ENCODE measurements at places on chromosomes 12 and 14.

DNA sequence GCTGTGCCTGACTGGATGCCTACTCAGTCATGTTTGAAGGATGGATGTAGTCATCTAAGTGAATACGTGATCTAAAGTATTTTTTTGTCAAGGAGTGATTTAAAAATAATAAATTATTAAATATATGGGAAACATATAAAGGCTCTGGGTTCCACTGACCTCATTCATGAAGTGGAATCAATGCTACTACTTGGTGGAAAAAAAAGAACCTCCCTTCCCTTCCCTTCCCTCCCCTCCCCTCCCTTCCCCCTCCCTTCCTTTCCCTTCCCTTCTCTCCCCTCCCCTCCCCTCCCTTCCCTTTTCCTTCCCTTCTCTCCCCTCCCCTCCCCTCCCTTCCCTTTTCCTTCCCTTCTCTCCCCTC lies 162.7 kb downstream of the ESRRB start:
- no peak for DNase-seq

GRCh38 chr12:53729644-53730043 lies 2.4 kb upstream of the CALCOCO1 start:
- DNase-seq, result no peak

DNA sequence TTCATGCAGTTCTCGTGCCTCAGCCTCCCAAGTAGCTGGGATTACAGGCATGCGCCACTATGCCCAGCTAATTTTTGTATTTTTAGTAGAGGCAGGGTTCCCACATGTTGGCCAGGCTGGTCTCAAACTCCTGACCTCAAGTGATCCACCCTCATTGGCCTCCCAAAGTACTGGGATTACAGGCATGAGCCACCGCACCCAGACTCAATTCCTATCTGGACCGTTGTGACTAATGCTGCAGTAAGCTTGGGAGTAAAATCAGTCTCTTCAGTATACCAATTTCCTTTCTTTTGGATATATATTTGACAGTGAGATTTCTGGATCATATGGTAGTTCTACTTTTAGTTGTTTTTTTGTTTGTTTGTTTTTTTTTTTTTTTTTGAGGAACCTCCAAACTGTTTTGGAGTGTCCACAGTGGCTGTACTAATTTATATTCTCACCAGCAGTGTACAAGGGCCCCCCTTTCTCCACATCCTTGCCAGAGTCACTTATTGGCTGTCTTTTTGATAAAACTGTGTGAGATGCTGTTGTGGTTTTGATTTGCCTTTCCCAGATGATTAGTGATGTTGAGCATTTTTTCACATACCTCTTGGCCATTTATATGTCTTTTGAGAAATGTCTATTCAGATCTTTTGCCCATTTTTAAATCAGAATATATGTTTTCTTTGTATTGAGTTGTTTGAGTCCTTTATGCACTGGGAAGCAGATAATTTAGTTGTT lies 37.3 kb upstream of the EVL start:
- no peak for DNase-seq

GRCh38 chr12:70449074-70449752 lies 83.1 kb downstream of the KCNMB4 start:
- DNase-seq, result no peak

- no peak for DNase-seq
Measured at GRCh38 chr14:34368115-34368970, 93.7 kb downstream of the SPTSSA start.

- DNase-seq, result no peak
Measured at GRCh38 chr12:92442782-92443181, 260.0 kb upstream of the PLEKHG7 start.

DNA sequence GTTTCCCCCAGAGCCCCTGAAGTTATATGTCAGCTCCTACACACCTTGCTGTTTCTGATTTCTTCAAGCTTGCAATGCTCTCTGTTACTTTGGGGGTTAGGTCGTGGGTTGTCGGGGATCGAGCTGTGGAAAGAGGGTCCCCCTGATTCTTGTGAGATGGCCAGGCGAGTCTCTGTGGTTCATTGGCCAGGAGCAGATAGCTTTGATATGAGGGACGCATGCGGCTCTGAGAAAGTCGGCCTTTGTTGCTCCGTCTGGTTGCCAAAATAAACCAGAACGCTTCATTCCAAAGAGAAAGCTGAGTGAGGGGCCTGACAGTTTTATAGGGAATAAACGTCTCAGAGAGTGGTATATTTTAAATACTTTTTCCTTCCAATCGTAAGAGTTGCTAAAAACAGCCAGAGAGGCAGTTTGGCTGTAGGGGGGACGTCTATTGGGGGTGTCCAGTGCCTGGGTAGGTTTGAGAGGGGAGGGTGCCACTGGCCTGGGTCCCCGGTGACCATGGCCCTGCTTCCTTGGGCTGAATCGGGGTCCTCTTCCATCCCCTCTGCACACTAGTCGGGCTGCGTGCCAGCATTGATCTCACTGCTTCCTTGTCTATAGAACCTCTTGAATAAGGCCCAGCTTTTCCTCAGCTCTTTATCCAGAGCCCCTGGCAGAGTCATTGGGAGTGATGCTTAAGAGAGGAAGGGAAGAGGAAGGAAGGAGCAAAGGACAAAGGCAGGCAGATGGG lies 18.9 kb downstream of the CCND2 start:
- no peak for DNase-seq

DNA sequence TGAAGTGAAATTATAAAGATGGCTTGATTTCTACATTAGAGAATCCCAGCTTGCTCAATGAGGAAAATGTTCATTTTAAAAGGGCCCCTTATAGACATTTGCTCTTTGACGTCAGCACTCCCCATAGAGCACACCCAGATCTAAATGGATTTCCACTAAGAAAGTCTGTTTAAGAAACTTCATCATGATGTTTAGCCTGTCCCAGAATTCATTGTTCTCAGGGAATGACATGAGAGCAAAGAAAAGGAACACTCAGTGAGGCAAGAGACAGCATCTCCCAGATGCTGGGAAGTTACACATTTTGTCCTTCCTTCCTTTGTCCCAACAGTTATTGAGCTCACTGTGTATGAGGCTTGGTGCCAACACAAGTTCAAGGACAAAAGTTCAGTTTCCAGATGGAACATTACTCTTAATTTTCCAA lies 4.9 kb downstream of the PHLDA1 start:
- no peak for DNase-seq

DNA sequence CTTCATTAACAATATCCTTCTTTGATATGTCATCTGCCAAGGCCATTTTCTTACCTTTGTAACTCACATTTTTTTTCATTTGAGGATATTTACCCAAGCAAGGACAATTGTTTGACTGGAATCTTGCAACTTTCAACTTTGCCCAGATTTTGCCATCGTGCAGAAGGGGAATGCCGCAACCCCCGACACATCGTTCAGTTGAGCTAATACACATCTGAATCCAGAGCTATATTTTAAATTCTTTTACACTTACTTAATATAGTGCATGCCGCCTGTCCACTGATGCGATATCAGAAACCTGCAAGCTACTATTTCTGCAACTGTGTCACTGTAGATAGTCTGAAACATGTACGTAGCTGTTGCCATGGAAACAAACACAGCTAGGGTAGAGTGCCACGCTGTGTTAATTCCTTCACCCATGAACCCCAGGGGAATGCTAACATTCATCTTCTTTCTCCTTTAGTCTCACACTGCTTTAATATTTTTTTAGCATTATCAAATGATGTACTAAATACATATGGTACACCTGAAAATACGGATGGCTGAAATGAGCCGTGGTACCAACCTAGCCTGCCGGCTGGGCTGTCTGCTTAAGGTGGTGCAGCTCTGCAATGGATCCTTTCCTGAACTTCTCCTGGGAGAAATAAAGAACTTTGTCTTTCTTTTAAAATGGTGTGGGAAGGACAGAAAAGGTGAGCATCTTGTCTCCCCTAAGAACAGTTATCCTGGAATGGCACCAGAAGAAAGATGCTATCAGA lies 77.0 kb upstream of the FOXN3 start:
- no peak for DNase-seq

GRCh38 chr12:107503129-107503855 lies 182.3 kb upstream of the PWP1 start:
- DNase-seq, result no peak

- DNase-seq, result no peak
Measured at GRCh38 chr12:120719496-120720233, 6.0 kb upstream of the ACADS start.

DNA sequence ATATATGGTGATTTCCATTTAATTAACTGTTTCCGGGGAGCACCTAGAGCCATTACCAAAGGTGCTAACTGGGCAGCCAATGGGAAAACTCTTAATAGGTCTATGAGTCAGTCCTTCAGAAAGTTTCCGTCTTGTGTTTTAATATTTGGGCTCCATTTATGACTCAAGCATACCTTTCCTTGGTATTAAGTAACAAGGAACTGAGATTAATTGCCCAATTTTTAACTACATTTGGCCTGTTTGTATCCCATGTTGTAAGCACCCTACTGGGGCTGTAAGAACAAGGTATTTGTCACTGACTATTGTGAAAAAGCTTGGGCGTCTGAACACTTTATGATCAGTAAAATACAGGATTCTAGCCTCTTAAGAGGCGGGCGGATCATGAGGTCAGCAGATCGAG lies 62.8 kb upstream of the FOXN3 start:
- DNase-seq, result no peak

DNA sequence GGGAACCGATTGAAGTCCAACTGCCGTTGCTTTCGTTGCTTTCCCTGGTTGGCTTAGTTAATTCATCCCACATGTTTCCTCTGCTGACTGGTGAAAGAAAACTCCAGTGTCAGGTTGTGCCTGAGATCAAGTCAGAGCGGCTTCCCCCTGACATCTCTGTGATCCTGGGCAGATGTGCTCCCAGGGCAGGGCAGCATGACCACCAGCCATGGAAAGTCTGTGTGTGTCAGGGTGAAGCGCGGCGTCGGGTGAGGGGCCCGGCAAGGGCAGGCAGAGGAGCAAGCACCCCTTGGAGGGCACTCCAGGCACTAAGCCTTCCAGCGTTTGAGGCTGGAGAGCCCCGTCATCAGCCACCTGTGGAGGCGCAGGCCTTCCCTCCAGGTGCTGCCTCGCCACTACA lies 54.5 kb upstream of the IGF1 start:
- no peak for DNase-seq

- no peak for DNase-seq
Measured at GRCh38 chr12:119239040-119239439, 60.3 kb downstream of the HSPB8 start.

- no peak for DNase-seq
Measured at GRCh38 chr12:22631863-22632463, 7.0 kb downstream of the ETNK1 start.

DNA sequence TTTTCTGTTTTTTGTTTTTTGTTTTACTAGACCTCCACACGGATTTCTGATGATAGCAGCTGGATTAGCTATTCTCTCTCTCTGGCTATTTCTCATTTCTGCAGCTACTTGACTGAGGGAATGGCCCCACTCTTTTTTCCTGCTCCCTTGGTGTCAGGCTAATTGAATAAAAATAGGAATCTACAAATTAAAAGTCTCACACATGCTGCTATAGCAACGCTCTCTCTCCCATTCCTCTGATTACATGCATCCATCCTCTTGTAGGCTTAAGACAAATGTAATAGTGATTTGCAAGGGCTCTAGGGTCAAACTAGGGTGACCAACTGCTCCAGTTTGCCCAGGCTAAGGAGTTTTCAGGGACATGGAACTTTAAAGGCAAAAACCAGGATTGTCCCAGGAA lies 221.8 kb downstream of the PHLDA1 start:
- DNase-seq, result no peak

- no peak for DNase-seq
Measured at GRCh38 chr12:131507094-131507493, 203.8 kb upstream of the SFSWAP start.

DNA sequence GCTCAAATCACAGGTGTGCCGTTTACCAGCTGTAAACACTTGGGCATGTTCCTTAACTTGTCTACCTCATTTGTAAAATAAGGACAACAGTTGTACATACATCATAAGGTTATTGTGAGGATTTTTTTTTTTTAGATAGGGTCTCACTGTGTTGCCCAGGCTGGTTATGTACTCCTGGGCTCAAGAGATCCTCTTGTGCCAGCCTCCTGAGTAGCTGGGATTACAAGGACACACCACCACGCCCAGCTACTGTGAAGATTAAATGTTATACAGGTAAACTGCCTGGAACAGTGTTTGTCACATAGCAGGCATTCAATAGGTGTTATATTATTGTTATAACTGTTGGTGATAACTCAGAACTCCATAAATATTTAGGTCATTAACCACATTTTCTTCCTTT lies 12.7 kb downstream of the TMED10 start:
- no peak for DNase-seq

DNA sequence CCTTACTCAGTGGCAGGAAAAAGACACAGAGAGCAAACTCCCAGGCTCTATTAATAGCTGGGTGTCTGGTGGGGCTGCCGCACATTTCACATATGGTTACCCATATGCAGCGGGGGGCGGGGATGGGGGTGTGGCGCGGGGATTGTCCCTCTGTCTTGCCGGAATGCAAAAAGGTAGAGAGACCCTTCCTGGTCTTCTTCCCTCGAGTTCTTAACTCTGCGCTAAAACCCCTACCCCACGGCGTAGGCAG lies 1.7 kb downstream of the PRMT8 start:
- DNase-seq, result no peak

- DNase-seq, result no peak
Measured at GRCh38 chr12:111102102-111102739, 181.8 kb upstream of the MYL2 start.

- no peak for DNase-seq
Measured at GRCh38 chr14:89364316-89364715, 52.7 kb downstream of the FOXN3 start.

DNA sequence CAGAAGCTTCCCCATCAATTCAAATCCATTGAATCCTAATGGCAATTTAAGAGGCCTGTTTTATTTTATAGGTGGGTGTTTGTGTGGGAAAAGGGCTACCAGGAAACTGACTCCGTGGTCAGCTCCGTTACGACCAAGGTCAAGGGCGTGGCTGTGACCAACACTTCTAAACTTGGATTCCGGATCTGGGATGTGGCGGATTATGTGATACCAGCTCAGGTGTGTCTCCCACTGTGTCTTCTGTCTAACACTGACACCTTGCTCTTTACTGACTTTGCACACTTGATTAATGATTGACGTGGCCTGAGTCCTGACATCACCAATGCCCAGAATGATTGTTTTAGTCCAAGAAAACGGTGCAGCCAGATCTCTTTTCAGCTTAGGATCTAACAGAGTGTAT lies 7.1 kb downstream of the P2RX4 start:
- no peak for DNase-seq

- no peak for DNase-seq
Measured at GRCh38 chr12:82517027-82517426, 158.7 kb downstream of the METTL25 start.

- DNase-seq, result no peak
Measured at GRCh38 chr14:28661171-28661772, 105.3 kb upstream of the FOXG1 start.

- DNase-seq, result no peak
Measured at GRCh38 chr12:79108962-79109361, 244.4 kb downstream of the SYT1 start.

All from progenitor cell of endocrine pancreas (in vitro differentiated cells).